Testis (tissue), 5 donors: ENCODE measurements at places on chromosomes 1 and 21.

- DNase-seq, result no peak
Observed at GRCh38 chr1:74333244-74333643, 98.1 kb downstream of the TNNI3K start.

- no peak for DNase-seq
Observed at GRCh38 chr1:64006276-64007051, 197.0 kb upstream of the UBE2U start.

DNA sequence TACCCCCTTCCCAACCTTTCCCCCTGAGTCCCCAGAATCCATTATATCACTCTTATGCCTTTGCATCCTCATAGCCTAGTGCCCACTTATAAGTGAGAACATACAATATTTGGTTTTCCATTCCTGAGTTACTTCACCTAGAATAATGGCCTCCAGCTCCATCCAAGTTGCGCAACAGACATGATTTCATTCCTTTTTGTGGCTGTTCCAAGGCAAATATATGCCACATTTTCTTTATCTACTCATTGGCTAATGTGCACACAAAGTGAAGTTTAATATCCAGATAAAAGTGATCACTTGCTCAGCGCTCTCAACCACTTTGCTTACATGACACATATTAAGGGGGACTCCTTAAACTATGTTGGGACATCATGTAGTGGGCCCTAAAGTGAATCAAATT is 72.4 kb upstream of the TIAM1 start:
- DNase-seq, result no peak

- peak; percentile 63 for DNase-seq
Observed at GRCh38 chr1:9317591-9318417, 25.1 kb downstream of the SPSB1 start.

GRCh38 chr1:9872430-9873165 is 37.5 kb downstream of the CTNNBIP1 start:
- DNase-seq, result no peak

- DNase-seq, result no peak
Observed at GRCh38 chr1:9293533-9294404, 1.1 kb downstream of the SPSB1 start.

DNA sequence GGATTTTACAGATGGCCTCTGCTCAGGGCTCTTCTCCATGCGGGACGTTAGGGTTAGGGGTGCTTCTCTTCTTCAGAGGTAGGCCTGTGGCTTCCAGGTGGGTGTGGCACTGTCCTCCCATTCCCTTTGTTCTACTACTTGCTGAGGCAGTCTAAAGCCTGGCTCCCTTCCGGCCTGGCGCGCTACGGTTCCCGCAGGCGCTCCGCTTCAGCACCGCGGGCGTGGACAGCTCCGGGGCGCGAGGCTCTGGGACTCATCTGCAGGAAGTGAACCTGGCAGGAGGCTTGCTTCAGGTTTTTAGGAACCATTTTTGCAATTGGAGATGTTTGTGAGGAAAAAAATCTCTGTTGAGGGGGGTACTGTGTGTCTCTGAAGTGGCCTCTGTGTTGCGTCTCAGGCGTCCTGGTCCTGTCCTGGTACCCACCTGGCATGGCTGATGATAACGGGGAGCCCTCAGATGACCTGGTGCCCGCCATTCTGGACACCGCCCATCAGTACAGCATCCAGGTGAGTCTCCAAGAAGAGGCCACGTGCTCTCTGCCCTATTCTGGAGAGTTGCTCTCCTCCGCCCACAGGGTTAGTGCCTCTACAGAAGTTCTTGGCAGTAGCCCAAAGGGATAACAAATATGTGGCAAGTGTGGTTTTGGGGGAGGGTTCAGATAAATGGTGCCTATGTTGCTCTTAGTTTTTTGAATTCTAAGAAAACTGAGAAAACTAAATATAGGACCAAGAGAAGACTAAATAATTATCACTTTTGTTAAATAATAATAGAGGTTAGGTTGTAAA is 1.9 kb downstream of the MANEAL start:
- DNase-seq, result peak; percentile 78

- no peak for DNase-seq
Observed at GRCh38 chr1:194117582-194117981, 931.2 kb upstream of the B3GALT2 start.

DNA sequence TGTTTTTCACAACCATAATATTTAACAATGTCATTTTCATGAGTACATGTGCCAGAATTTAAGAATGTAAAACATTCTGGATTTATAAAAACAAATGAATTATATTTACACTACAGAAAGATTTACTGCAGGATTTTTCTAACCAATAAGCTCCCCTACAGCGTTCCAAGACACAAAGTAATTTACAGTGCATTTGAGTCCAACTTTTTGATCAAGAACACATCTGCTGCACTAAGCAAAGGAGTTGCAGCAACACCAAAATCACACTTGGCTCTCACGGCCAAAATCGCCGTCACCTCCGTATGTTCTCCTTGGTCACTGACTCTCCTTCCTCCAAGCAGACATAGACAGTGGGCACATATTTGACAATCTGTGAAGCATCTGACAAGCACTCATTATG is 7.7 kb downstream of the VPS26C start:
- DNase-seq, result no peak

DNA sequence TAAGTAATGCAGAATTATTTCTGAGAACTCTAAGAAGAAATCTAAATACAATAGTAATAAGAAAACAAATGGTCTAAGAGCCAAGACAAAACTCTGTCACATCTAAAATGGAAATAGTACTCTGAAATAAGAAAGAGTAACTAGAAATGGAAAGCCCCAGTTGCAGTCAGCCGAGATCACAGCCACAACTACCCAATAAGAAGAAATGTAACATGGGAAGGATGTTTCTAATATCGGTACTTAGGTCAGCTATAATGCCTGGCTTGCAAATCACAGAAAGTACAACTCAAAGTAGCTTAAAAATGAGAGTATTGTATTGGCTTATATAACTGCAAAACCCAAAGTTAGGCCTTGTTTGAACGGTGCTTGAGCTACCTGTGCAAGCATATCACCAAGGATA is 58.6 kb upstream of the USP25 start:
- DNase-seq, result no peak

- DNase-seq, result peak; percentile 46
Observed at GRCh38 chr1:226034482-226034881, 28.0 kb upstream of the H3-3A start.

DNA sequence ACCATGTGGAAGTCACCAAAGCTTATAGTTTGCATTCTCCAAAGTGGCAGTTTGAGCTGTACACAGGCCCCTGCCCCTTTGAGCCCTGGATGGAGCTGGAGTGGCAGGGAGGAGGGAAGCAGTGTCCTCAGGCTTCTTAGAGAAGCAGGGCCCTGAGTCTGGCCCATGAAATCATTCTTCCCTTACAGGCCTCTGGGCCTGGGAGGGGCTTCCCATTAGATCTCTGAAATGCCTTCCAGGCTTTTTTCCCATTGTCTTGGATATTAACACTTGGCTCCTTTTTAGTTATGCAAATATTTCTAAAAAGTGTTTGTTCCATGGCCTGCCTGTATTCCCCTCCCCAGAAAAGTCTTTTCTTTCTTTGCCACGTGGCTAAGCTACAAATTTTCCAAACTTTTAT is 10.0 kb upstream of the TRIM67 start:
- no peak for DNase-seq
